ENCODE measurements at places on chromosomes 11 and 22.

- DNase-seq = no peak
These were observed 15.7 kb downstream of the PIK3IP1 start for GRCh38 chr22:31276426-31277167.

- no peak for DNase-seq
These were observed 26.2 kb downstream of the RRP7A start for GRCh38 chr22:42493393-42493792.

DNA sequence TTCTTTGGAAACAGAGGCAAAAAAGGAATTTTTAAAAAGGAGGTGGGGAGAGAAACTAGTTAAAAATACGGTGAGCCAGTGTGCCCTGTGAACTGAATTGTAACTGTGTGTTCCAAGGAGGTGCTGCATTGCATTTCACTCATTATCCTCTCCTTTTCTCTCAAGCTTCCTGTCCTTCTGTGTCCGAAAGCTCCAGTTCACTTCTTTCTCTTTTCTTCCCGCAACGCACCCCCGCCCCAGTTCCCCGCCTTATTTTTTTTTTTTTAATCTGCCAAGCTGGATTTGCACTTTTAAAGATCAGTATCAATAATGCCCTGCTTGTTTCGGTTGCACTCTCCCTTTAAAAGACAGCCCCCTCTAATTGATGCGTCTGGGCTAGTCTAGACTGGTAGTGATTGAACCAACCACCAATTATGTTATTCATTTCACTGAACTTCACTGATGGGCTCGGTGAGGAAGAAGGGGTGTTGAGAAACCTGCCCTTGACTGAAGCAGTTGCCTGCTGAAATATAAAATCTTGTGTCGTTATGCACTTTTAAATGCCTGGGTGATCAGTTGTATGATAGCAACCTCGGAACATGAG is 18.5 kb downstream of the BLID start:
- DNase-seq = no peak

DNA sequence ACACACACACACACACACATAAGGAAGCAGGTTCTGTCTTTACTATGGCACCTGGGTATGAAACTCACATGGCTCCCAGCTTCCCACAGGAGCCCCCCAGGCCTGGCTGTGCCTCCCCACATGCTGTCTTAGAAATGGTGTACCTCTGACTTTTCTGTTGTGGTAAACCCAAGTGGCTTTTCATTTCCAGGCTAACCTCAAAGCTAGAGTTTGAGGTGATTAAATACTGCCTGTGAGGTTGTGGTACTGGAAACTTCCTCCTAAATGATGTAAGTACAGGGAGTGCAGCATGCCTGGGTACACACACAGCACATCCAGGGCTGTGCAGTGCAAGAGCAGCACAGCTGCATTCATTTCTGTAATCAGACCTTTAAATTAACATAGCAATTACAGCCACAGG is 34.4 kb downstream of the ME3 start:
- DNase-seq = no peak

DNA sequence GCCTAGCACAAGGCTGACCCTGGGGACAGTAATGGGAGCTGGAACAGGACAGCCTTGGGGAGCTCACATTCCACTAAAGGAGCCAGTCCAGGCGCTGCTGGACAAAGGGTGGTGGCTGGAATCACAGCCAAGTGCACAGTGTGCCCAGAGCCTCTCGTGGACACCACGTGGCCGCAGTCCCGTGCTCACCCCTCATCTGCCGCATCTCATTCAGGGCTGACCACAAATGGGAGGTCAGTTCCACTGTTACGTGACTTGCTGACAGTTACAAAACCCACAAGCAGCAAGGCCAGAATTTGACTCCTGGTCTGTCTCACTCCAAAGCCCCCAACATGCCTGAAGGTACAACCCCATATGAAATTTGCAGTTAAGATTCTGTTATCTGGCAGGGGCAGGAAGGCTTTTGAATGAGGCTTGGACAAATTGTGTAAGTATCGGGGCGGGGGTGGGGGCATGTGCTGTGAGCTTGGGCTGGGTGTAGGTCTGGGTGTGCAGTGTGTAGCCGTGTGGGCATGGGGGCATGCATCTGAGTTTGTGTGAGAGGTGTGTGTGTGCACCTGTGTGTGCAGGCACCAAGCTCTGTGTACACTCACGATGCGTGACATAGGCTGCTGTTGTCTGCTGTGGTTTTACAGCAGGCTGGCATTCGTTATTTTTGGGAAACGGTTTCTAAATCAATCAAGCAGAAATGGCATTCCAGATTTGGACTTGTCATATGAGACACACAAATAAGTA is 301.7 kb downstream of the BRD1 start:
- no peak for DNase-seq

DNA sequence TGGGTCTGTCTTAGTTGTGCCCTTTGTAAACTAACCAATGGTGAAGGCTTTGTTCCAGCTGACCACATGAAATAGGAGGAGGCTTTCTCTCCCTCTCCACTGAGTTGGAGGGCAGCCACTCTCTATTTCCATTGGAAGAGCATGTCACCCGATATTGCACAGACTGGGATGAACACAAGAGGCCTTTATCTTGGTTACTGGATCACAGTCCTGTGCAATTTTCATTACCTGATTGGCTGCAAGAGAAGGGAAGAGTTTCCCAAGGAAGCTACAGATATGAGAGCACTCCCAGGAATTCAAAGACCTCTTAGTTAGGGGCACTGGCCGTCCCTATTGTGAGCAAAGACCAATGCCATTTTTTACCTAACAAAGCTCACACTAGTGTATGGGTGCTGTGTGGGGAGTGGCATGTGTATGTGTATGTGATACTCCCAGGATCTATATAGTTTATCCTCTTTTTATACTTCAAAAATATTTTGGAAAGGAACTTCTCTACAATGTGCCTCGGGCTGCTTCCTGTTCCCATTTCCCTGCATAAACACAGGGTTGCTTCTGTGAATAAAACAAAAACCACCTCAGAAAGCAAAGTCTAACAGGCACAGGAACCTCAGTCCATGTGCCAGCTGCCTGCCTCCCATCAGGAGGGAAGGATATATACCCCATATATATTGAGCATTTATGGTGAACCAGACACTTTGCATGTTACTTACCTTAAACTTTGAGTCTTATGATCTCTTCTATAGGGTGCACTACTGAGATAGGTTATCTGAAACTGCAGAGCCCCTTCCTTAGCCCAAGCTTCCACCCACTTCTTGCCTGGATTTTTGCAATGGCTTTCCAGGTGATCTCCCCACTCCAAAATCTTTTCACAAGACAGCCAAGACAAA is 126.5 kb downstream of the RASSF10 start:
- no peak for DNase-seq

- no peak for DNase-seq
These were observed 85.2 kb downstream of the FLI1 start for GRCh38 chr11:128779036-128779435.

DNA sequence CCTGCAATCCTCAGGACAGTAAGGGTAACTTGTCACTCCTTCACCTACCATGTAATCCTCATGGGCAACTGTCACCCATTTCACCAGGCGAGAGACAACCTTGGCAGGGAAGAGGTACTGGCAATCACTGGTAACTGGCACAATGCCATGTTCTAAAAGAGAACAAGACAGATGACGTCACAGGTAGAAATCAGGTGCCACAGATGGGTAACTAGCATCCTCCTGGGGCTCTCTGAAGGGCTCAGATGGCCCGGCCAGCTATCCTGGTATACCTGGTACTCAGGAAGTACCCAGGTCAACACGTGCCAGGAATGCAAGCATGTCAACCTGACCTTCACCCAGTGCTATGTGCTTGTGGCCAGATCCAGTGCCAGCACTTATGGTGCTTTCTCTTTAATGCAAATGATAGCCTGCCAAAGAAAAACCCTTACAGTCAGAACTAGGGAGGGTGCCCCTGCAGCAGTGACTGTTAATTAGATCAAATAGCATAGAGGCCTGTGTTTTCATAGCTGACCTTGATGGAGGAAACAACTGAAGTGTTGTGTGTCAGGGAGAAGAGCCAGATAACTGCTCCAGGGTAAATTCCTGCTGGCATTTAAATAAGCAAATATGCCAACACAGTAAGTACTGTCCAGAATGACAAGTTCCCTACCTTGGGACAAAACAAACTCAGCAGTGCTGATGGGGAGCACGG is 36.2 kb downstream of the THOC5 start:
- no peak for DNase-seq

GRCh38 chr22:32818446-32819115 is 17.1 kb downstream of the TIMP3 start:
- DNase-seq = no peak

GRCh38 chr11:135075740-135076139 is 663.7 kb upstream of the B3GAT1 start:
- DNase-seq = peak; percentile 9

DNA sequence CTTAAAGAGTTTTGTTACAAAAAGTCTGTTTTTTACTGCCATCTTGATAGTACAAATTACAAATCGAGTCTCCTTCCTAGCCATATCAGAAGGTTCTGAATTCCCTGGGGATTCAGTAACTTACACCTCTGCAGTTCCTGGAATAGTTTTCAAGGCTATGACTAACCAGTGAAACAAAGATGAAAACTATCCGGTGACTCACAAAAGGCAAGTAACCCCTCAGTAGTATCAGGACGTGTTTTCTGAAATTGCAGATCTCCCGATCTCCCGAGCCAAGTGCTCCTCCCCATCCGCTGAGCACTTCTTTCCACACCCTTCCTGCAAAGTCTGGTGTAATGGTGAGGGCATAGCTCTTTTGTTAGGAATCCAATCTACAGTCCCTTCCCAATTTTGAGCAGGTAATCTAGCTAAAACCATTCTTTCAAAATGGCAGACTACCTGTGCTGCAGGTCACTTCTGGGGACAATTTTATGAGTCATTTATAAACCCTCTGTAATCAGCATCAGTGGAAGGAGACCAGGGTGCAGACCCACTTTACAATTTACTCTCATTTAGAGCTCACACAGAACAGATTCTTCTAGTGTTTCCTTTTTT is 7.7 kb downstream of the E2F8 start:
- no peak for DNase-seq
